ENCODE measurements at places on chromosomes 13 and 19. TPM values are rescaled to one million over a fixed set of nuclear protein-coding genes. Genes with fewer than 3 reads are reported as not detected.

Gene FLT3LG
- total RNA-seq, result 0.35 TPM

- no peak for DNase-seq
Measured at GRCh38 chr13:105465251-105465650, 1070.2 kb downstream of the EFNB2 start.

GRCh38 chr13:18948664-18949488, 232.7 kb downstream of the TUBA3C start:
- no peak for DNase-seq

- peak; percentile 74 for DNase-seq
Measured at GRCh38 chr19:9914315-9915207, 21.8 kb downstream of the OLFM2 start.

Gene FGF22
- not detected for total RNA-seq

- DNase-seq, result no peak
Measured at GRCh38 chr19:48837051-48837524, 797 bp upstream of the HSD17B14 start.

GRCh38 chr13:85312071-85312470, 487.1 kb downstream of the SLITRK6 start:
- DNase-seq, result no peak

DNA sequence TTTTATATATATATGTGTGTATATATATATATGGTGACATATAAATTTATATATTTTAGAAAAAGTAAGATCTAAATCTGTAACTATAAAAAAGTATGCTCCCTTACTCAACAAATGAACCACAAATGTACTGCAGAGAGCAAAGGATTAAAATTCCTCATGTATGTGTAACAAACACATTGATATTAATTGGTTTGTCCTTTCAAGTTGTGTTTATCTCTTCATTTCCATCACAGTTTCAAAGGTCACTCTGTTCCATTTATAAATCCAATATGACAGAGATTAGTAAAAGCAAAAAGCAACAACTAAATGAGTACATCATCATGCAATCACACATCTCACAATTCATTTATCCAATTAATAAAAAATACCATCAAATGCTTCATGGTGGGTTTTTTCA, 247.9 kb downstream of the DACH1 start:
- DNase-seq, result no peak

Gene NOTCH3
- 50.5 TPM for total RNA-seq

Gene ACTN4
- 145 TPM for total RNA-seq

Gene PALM3
- total RNA-seq, result not detected

DNA sequence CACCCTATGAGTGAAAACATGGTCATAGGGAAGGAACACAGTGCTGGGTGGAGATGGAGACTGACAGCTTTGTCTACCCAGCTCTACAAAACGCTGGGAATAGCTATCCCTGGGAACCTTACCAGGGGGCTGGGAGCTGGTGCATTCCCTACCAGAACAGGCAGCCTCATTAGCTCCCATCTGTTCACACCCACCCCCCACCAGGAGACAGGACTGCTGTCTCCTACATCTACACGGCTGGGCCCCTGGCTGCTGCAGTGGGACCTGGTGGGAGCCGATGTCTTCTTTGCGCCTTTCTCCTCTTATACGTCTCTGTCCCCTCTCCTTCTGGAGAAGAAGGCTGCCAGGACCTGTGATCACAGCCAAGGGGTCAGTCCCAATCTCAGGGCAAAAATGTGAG, 90.8 kb downstream of the UQCRFS1 start:
- no peak for DNase-seq

DNA sequence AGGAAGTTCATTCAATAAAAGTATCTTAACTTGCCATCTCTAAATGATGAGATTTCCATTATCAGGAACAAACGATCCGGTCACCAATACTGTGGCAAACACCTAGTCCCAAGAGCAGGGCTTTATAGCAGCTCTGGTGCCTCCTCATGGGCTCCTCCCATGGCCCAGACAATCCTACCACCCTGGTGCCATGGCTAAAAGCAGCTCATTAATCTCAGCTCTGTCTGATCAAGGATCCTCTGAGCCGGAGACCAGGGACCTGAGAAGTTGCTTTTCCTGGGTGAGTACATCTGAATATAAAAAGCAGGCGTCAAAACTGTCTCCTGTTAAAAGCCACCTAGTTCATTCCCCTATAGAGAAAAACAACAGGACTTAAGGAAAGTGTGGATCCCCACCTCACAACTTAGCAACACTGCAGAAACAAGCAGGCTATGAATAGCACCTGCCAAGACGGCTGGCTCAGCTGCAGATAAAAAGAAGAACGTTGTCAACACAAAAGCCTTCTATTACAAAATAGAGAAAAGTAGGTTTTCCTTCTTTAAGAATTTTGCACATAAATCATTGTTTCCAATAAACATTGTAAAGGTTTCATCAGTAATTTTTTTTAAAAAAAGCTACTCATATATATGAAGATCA, 30.3 kb downstream of the TSHZ3 start:
- no peak for DNase-seq

GRCh38 chr13:95743192-95743591, 66.3 kb downstream of the DNAJC3 start:
- no peak for DNase-seq

DNA sequence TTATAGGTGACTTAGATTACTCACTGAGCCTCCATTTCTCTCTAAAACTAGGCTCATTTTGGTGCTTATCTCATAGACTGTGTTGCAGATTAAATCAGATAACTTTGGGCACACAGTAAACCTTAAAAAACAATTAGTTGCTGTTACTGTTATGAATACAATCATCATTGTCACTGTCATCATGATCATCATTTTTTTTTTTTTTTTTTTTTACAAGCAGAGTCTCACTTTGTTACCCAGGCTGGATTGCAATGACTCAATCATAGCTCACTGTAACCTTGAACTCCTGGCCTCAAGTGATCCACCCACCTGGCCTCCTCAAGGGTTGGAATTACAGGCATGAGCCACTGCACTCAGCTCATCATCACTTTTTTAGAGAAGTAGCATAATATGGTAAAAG, 60.0 kb downstream of the VWA8 start:
- DNase-seq, result no peak

Gene ZNF808
- total RNA-seq, result 11.7 TPM

- DNase-seq, result no peak
Measured at GRCh38 chr13:76523740-76524340, 362.4 kb downstream of the KCTD12 start.

DNA sequence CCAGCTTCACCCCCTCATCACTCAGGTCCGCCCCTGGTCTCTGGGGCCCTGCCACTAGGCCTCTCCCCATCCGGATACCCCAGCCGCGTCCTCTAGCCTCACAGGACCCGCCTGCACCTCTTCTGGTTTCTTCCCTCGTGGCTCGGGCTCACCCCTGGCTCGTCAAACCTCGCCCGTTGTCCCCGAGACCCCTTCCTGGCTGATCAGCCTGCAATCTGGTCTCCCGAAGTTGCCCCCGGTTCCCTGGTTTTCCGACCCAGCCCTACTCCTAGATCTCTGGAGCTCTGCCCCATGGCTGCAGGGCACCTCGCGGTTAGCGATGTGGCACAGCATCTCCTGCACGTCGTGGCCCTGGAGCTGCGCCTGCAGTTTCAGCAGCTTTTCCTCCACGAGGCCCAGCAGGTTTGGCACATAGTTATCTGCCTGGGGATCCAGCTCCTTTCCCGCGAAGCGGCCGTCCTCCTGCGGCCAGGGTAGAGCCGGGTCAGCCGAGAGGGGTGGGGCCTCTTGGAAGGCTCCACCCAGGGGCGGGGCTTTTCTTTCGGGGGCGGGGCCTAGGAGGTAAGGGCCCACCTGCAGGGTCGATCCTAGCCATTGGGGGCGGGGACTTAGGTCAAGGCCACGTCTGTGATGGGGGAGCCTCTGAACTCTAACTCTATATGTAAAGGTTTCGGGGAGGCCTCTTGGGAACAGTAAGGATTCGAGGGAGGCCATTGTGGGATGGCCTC, 2.4 kb upstream of the RGL3 start:
- DNase-seq, result no peak

Gene DDX39A
- total RNA-seq, result 89.1 TPM

GRCh38 chr13:19059016-19059780, 122.4 kb downstream of the TUBA3C start:
- DNase-seq, result no peak

Gene CDC37
- total RNA-seq, result 131 TPM

DNA sequence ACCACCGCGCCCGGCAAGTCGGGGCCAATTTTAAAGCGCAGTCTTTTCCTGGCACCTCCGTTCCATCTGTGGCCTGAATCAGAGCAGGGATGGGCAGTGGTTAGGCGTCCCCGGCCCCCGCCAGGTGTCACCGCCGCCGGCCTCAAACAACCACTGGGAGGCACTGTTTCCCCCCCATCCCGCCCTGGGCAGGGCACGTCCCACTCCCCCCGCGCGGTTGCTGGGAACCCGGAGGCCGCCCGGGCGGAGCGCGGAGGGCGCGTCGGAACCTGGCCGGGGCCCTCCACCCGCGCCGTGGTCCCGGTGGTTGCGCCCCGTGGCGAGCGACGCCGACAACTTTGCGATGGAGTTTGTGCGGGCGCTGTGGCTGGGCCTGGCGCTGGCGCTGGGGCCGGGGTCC, at the start of gene GRIN3B:
Gene GRIN3B, plus strand, starts transcription at position 325 of the 400 bp plus-strand sequence. Its CDS starts 19 bp downstream, at position 344.
- peak; percentile 25 for DNase-seq

GRCh38 chr19:56841193-56841543, 642 bp upstream of the PEG3 start:
- DNase-seq, result no peak

Gene ADGRL1
- total RNA-seq, result 6.2 TPM

DNA sequence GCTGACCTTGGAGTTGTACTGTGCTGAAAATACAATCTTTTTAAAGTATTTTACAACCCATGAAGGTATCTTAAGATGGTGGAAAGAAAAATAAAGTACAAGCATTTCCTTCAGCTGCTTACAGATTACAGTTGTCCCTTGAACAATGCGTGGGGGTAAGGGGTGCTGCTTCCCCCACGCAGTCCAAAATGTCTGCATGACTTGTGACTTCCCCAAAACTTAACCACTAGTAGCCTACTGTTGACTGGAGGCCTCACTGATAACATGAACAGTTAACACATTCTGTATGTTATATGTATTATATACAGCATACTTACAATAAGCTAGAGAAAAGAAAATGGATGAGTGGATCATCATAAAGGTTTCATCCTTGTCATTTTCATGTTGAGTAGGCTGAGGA, 45.3 kb upstream of the ZNF599 start:
- no peak for DNase-seq

Gene C3
- total RNA-seq, result 3.5 TPM

GRCh38 chr19:33297401-33298145, 4.8 kb downstream of the CEBPA start:
- DNase-seq, result no peak

GRCh38 chr19:718251-718951, 9.7 kb downstream of the PALM start:
- DNase-seq, result no peak

DNA sequence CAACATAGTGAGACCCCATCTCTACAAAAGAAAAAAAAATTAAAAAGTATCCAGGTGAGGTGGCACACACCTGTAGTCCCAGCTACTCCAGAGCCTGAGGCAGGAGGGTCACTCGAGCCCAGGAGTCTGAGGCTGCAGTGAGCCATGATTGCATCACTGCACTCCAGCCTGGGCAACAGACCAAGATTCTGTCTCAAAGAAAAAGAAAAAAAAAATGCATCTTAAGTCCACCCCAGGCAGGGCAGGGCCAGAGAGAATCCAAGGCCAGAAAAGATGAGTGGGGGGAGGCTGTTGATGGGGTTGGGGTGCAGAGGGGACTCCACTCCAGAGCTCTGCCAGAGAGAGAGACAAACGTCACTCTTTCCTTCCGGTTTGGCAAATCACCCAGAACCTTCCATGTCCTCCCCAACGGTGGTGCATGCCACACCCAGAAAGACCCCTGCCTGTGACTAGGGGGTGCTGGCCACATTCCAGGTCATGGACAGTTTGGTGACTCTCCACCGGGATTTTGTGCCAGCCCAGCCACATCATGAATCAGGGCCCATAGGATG, 431 bp downstream of the FUT3 start:
- DNase-seq, result no peak

Gene POSTN
- total RNA-seq, result 0.58 TPM

DNA sequence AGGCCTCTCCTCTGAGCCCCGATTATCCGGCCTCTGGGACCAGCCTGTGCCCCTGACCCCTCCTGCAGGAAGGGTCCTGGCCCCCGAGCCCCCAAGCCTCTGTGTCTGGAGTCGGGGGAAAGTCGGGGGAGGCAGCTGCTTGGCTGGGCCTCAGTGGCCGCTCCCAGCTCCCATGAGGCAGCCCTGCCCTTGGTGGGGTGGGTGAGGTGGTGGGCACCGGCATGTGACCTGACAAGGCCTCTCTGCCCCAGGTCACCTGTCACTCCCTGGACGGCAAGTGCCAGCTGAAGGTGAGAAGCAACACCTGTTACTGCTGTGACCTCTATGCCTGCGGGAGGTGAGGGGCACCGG, 41.5 kb downstream of the TMEM255B start:
- no peak for DNase-seq

GRCh38 chr19:1945899-1946298, 4.9 kb downstream of the CSNK1G2 start:
- DNase-seq, result no peak

Gene CBY2
- total RNA-seq, result 1.1 TPM

Gene GFY
- not detected for total RNA-seq

GRCh38 chr19:45782820-45783785, 813 bp upstream of the DMPK start:
- DNase-seq, result no peak

DNA sequence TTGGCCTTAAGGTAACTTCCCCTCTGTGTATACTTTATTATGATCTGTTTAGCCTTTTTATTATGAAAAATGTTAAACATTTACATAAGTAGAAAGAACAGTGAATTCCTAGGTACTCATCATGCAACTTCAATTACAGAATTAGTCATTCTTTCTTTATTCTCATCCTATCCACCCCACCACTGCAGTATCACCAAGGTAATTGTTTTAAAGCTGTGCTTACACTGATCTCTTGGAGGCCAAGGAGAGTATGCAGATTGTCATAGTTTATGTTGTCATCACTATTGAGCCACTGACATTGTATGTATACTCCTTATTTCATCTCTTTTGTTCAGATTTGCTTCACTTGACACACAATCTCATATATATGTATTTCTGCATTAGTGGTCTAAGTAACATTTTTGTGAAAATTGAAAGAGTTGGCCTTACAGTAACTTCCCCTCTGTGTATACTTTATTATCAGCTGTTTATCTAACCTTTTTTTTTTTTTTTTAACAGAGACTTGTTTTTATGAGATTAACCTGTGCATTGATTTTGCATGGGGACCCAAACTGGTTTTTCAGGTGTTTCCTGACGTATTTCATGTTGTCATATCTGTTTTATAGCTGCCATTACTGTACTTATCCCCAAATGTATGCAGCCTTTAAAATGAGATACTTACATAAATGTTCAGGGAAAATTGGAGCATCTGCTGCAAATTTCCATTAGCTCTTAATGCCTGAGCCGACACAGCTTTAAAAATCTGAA, 4.5 kb downstream of the ZNF507 start:
- no peak for DNase-seq

GRCh38 chr13:45827318-45827717, 24.2 kb downstream of the SIAH3 start:
- DNase-seq, result no peak
